ENCODE measurements at places on chromosomes 4 and X.
A peak's percentile ranks its signal among the peaks of the same experiment; 100 is the strongest.

- no peak for DNase-seq
These were observed 175.2 kb upstream of the CPEB2 start for GRCh38 chr4:14827111-14827510.

- no peak for DNase-seq
These were observed 848.5 kb downstream of the RAB28 start for GRCh38 chr4:12635629-12636028.

GRCh38 chrX:8738588-8739189 is 6.8 kb upstream of the ANOS1 start:
- DNase-seq = no peak

DNA sequence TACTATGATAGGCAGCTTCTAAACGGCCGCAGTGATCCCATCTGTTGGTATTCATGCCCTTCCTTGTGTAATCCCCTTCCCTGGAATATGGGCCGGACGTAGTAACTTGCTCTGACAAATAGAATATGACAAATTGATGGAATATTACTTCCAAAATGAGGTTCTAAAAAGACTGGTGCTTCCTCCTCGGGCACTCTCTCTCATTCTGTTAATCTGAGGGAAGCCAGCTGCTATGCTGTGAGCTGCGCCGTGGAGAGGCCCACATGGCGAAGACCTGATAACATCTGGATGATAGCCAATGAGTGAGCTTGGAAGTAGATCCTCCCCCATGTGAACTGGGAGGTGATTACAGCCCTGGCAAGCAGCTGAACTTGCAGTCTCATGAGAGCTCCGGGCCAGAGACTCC is 27.2 kb upstream of the SLC25A4 start:
- peak; percentile 51 for DNase-seq

GRCh38 chr4:154927126-154927680 is 146.1 kb downstream of the RBM46 start:
- DNase-seq = no peak

DNA sequence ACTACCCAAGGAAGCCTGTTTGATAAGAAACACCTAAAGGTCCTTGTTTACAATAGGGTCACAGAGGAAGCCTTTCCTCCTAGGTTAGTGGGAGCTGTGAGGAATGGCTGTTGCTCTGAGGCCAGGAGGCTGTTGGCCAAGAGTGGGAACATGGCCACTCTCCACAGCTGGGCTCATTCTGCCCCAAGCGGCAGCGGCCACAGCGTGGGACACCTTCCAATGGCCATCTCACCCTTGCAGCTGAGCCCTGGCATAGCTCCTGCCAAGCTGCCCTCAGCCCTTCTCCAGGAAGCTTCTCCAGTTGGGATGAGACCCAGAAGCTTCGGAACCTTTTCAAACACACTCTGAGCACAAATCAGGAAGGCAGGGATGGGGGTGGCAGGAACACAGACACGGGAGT is 111.8 kb upstream of the MAP3K15 start:
- no peak for DNase-seq

DNA sequence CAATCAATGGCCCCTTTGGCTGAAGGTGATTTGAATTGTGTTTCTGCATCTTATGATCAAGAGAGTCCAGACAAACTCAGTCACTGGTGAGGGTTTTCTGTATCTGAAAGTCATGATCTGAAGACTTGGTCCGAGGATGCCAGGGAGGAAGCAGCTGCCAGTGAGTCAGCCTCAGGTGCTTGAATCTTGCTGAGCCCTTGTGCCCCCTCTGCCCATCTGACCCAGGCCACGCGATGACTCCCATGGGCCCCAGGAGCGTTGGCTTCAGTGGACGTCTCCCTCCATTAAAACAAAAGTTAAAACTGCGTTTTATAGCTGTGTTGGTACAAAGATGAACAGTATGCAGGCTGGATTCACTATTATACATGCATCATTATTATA is 62.0 kb downstream of the HTRA3 start:
- DNase-seq = no peak

DNA sequence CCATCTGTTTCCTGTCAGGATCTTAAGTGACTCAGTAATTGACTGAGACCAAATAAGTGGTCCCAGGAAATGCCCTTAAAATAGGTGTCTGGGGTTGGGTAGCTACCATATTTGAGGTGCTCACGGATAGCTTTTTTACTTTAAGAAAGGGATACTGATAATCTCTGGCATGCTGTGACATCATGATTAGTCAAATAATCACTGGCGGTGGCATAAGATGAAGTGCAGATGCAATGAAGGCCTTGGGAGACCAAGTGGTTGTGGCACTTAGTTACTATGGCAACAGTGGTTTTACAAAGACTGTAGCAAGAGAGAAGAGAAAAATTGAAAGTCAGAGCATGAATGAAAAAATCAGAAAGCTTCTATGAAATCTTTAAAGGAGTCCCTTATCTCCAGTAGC is 114.5 kb upstream of the SLIT2 start:
- no peak for DNase-seq

- DNase-seq = no peak
These were observed 27.3 kb downstream of the NELFA start for GRCh38 chr4:1981251-1982058.
